Cardiac fibroblast (primary cell): ENCODE measurements at places on chromosomes 5 and 9.

- DNase-seq = peak; percentile 73
Observed at GRCh38 chr5:395156-395920, 47.6 kb upstream of the EXOC3 start.

DNA sequence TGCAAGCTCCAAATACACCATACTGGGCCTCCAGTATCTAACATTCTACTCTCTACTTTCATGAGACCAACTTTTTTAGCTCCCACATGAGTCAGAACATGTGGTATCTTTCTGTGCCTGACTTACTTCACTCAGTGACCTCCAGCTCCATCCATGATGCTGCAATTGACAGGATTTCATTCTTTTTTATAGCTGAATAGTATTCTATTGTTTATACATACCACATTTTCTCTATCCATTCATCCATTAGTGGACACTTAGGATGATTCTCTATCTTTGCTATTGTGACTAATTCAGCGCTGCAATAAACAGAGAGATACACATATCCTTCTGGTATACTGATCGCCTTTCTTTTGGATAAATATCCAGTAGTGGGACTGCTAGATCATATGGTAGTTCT lies 68.5 kb downstream of the EPB41L4A start:
- no peak for DNase-seq

DNA sequence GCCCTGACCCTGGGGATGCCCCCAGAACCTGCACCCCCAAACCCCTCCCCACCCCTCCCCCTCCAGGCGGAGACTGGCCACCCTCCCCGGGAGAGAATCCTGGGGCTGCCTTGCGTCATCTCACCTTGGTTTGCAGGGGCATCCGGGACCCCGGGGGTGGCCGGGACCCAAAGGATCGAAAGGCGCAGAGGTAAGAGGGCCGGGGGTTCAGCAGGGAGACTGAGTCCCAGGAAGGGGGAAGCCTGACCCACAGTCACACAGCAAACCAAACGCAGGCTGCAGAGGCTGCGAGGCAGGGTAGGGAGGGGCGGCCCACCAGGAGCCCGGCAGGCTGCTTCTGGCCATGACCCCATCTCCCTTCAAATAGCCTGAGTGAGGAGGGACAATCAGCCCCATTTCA lies 33.8 kb upstream of the ORM1 start:
- DNase-seq = no peak

- DNase-seq = peak; percentile 19
Observed at GRCh38 chr9:13896922-13897835, 416.8 kb downstream of the NFIB start.

GRCh38 chr9:100561256-100561655 lies 16.6 kb upstream of the CAVIN4 start:
- no peak for DNase-seq

DNA sequence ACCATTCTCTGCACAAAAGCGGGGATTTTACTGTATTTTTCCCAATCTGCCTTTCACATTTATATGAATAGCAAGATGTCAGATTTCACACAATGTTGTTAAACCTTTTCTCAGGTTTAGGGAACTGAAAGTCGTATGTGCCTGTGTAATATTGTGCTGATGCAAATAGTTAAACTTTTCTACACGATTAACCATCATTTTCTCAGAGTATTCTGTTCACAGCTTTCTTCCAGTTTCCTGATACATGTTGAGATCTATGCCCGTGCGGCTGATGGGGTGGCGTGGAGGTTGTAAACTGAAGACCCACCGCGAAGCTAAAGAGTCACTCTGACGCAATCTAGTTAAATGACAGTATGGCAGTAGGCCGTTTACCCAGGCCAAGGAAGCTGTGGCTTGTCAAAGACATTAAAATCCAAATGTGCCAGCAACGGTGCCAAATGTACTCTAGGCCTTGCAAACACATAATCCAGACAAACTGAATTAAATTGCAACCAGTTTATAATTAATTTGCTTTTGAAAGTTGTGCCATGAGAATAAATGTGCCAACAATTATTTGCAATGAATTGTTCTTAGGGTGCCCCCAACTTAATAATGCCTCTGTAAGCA lies 145.7 kb downstream of the EBF1 start:
- no peak for DNase-seq
